NCI-H69 (cell line): ENCODE measurements at places on chromosomes 16 and 17.

DNA sequence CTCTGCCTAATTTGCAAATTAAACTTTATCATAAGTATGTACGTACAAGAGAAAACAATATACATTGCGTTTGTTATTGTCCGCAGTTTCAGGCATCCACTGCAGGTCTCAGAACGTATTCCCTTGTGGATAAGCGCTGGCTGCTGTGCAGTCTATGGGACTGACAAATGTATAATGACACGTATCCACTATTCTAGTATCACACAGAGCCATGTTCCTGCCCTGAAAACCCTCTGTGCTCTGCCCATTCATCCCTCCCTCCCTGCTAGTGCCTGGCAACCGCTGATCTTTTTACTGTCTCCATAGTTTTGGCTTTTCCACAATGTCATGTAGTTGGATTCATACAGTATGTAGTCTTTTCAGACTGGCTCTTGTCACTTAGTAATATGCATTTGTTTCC, 179.4 kb downstream of the MAF start:
- no peak for DNase-seq

- DNase-seq, result no peak
Measured at GRCh38 chr17:7444682-7445618, at the start of gene CHRNB1. Gene CHRNB1, plus strand, starts transcription at chr17:7445061. Its CDS starts 67 bp downstream, at chr17:7445128.

GRCh38 chr16:87306516-87306915, 10.7 kb downstream of the C16orf95 start:
- no peak for DNase-seq

DNA sequence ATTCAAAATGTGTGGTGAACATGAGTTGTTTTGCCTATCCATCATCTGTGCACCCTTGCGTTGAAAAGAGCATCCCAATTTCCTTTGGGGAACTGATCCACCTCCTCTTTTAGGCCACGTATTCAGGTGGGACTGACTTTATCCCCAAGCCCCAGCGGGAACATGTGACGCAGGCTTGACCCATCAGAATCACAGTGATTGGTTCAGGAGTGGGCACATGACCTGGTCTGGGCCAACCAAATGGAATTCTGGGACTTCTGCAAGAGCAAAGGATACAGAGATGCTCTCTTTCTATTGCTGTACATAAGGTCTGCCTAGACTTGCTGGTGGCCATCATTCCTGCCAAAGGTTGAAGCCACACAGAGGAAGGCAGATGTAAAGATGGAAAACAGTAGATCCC, 158.9 kb downstream of the IRX5 start:
- no peak for DNase-seq

DNA sequence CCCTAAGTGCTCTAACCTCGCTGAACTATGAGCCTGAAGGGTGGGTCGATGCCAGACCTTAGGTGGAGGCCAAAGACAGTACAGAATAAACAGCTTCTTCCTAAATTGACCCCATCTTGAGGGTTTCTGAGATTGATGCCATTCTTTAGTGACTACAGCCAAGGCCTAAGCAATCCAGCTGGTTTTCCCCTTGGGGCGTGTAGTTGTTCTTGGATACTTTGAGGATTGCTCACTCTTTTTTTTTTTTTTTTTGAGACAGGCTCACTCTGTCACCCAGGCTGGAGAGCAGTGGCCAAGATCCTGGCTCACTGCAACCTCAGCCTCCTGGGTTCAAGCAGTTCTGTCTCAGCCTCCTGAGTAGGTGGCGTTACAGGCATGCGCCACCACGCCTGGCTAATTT, 2.0 kb downstream of the OVCA2 start:
- no peak for DNase-seq
